ENCODE measurements at places on chromosomes 1 and 21.

DNA sequence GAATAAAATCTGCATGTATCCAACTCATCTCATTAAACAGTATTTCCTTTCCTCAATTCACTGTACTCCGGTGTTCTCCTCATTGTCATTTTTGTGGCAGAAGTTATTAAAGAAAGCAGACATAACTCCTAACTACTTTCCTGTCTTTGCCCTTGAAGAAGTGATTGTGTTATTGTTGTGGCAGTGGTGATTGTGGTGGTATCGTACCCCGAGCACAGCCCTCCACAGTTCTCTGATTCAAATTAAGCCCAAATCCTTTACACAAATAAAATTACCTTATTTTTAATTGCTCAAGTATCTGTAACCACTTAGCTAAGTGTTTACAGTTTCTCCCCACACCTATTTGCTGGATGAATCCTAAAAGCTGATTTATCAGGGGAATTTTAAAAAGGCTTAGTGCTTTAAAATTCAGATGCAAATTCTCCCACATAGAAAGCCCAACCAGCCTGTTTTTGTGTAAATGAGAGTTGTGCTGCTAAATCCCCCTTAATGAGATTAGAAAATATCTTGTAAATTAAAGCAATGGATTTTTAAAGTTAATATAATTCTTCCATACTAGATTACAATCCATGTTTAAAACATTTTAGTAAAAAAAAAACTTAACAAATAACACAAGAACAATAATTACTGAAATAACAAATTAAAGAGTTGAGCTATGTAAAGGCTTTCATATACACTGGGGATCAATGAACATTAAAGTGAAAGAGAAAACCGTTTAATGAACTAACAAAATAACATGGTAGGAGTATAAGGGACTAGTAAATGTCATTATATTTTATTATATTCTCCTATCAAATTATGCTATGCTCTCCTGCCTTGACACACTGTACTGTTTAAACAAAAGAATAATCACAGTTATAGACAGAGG is 259.0 kb downstream of the NEGR1 start:
- DNase-seq = no peak

GRCh38 chr1:61124078-61124477 is 41.7 kb downstream of the NFIA start:
- DNase-seq = no peak

- no peak for DNase-seq
Observed at GRCh38 chr1:66848193-66848592, 47.1 kb upstream of the INSL5 start.

DNA sequence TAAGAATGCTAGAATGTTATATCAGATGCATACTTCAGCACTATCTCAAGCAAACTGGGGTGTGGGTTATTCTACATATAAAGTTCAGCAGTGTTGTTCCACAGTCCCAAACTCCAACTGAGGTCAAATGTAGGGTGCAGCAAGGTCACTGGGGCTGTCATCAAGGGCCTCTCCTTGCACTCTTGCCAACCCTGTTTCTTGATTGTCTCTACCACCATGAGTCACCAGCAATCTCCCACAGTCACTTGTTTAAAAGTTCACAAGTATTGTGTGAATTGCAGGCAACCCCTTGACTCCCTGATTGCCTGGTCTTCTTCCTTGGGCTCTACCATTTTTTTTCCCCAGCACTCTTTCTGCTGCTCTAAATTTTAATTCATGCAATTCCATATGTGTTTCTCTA is 10.6 kb downstream of the METTL18 start:
- no peak for DNase-seq

GRCh38 chr1:230992100-230992774 is 13.3 kb downstream of the ARV1 start:
- no peak for DNase-seq

DNA sequence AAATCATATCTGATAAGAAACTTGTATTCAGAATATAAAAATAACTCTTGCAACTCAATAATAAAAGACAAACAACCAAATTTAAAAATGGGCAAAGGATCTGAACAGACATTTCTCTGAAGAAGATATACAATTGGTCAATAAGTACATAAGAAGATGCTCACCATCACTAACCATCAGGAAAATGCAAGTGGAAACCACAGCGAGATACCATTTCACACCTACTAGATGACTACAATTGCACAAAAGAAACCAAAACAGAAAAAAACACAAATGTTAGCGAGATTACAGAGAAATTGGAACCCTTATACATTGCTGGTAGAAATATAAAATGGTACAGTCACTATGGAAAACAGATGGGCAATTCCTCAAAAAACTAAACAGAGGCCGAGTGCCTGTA is 11.5 kb upstream of the ZNF683 start:
- no peak for DNase-seq
